ENCODE measurements at places on chromosomes 3 and 15.

- no peak for DNase-seq
Measured at GRCh38 chr3:189790658-189791057, 159.5 kb downstream of the TP63 start.

- DNase-seq = no peak
Measured at GRCh38 chr3:88031642-88032077, 27.1 kb downstream of the CGGBP1 start.

GRCh38 chr3:106640353-106640752 lies 736.9 kb upstream of the CCDC54 start:
- DNase-seq = no peak

GRCh38 chr3:150346981-150347863 lies 60.9 kb upstream of the TSC22D2 start:
- DNase-seq = no peak

DNA sequence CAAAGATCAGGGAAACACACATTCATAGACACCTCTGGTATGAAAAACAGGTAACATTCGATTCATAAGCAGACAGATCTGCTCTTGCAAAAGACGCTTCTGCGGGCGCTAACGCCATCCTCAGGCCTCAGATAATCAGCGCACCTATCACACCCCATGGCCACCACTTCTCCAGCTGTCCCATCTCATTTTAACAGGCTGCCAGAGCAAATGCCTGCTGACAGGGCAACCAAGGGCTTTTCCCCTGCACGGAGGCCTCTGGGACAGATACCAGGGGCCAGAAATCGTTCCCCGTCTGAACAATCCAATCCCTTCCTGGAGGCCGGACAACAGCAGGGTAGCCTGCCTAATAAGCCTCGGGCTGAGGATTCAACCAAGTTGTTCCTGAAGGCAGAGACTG lies 15.2 kb downstream of the ABCC5 start:
- DNase-seq = no peak

DNA sequence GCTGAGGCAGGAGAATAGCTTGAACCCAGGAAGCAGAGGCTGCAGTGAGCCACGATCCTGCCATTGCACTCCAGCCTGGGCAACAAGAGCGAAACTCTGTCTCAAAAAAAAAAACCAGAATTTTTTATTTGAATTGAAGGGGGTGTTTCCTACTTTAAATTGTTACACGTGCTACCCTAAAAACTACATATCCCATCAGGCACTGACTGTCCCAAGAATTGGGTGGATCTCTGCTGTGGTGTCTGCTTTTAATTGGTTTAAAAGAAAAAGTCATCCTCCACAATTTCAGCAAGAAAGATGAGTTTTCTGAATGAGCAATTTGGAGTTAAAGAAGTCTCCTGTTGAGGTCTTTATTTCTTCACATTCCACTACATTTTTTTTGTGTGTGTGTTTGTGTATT lies 2.1 kb downstream of the PDIA3 start:
- no peak for DNase-seq

DNA sequence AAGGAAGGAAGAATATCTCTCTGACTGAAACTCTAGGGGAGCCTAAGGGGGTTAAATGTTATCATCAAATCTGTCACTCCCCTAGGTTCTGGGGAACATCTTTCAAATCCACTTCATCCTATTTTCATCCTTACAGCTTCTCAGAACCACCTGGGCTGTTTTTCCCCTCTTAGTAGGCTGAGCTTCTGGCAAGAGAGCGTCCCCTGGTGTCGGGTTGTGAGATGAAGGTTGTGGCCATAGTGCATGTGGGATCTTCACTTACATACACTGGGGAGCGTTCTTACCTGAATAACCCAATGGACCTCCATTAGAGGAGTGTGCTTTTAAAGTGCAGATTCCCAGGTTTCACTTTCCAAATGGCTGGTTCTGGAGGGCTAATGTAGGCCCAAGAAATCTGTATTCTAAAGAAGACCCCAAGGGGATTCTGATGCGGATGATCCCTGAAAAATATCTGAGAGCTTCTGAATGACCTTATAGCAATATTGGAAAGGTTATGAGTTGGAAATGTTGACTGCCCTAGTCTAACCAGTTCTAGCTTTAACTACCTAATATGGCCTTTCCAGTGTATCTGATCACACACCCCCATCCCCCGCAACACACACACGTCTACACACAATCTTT lies 663.7 kb downstream of the AGBL1 start:
- peak; percentile 66 for DNase-seq

- no peak for DNase-seq
Measured at GRCh38 chr3:37660782-37661181, 200.9 kb upstream of the CTDSPL start.

- peak; percentile 9 for DNase-seq
Measured at GRCh38 chr3:94862703-94863102, 799.8 kb downstream of the NSUN3 start.

GRCh38 chr3:139265131-139266016 lies 78.4 kb upstream of the MRPS22 start:
- DNase-seq = no peak

- no peak for DNase-seq
Measured at GRCh38 chr3:54153477-54153876, 31.1 kb downstream of the CACNA2D3 start.

DNA sequence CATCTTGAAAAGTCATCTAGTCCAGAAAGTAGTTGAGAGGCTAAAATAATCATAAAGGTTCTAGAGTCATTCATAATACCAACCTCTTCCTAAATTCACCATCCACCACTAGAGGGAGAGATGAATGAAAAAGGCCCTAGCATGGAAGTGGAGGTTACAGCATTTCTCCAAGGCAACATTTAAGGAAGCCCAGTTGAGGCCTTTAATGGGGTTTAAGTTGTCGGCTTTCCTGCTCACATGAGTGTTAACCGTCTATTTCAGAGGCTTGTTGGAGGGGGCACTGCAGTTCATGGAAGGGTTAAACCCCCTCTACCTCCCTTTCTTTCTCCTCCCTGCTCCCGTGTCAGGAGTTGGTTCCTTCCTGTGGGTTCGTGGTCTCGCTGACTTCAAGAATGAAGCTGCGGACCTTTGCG lies 3.8 kb upstream of the SLCO3A1 start:
- no peak for DNase-seq

DNA sequence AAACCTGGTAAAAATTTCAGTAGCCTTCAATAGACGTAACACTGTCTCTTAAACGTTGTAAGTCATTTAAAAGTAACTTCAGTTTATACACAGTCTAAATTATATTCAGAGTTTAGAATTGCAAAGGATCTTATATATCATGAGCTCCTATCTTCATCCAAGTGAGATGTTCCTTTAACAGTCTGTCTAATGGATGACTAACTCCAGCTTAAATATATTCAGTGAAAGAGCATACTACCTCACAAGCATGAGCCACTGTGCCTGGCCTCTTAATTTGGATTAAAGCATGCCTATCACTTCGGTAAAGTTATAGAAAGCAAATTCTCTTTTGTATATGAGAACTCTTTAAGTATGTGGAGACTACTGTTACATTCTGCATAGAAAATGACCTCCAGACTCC lies 7.0 kb downstream of the FYTTD1 start:
- DNase-seq = no peak

DNA sequence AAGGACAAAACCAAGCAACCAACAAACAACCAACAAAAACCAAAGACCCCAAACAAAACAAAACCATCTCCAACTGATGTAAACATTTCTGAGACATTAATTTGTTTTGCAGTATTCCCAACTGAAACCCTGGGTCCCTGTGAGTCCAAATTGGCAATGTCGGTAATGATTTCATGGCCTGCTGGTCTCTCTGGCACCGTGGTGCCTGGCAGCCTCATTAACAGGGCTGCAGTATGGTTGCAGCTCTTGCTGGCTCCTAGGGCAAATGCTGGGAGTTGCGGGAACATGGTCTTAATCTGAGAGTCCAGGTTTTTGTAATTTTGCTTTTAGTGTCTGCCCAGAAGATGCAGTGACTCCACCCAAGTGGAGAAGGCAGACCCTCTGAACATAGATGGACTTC lies 128.3 kb downstream of the SV2B start:
- no peak for DNase-seq

DNA sequence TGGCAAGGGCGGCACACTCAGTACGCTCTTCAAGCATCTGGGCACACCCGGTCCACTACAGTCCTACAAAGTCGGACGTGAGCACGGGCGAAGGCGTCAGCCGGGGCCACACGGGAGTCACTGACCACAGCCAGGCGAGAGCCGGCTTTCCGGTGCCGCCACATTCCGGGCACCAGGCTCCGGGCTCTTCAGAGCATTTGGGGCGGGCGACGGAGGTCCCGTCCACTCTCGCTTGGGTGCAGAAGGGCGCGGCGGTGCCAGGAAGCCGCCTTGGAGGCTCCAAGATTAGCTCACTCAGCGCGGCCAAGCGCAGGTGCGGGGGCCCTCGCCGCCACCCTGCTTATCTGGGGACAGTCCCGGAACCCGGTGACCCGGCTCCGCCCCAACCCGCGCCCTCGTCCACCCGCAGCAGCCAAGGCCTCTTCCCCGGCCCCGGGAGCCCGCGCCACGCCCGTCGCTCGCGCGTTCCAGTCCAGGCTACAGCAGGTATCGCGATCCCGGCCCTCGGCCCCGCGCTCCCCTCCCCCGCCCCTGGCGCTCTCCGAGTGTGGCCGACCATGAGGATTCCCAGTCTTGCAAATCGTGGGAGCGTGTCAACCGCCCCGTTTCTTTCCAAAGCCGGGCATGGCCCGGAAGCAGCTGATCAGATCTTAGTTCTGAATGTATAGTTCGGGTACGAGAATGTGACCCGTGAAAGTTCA lies at the start of gene ADPRH:
ADPRH (plus strand) TSS at position 127 of the 701 bp plus-strand sequence. CDS start 2,678 bp downstream, outside the sequence.
- DNase-seq = no peak

GRCh38 chr3:112460519-112461195 lies 38.6 kb downstream of the BTLA start:
- no peak for DNase-seq

GRCh38 chr3:86228101-86228500 lies 762.8 kb downstream of the VGLL3 start:
- no peak for DNase-seq

DNA sequence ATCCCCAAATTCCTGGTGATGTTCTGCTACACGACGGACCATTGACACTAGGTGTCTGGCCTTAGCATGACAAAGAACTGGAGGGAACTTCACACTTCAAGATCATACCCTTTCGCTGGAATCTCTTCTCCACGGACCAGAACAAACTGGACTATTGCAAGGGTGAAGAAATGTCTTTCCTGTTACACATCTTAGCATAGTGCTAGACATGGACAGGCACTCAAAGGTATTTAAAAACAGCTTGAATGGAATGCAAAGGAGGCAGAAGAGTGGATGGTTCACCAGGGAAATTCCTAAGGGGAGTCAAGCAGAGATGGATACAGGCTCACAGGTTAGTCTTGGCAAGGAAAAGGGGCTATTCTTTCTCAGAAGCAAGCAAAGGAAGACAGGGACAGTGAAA lies 33.5 kb upstream of the PDZRN3 start:
- no peak for DNase-seq

GRCh38 chr3:55974421-55975165 lies 487.5 kb upstream of the WNT5A start:
- DNase-seq = no peak

DNA sequence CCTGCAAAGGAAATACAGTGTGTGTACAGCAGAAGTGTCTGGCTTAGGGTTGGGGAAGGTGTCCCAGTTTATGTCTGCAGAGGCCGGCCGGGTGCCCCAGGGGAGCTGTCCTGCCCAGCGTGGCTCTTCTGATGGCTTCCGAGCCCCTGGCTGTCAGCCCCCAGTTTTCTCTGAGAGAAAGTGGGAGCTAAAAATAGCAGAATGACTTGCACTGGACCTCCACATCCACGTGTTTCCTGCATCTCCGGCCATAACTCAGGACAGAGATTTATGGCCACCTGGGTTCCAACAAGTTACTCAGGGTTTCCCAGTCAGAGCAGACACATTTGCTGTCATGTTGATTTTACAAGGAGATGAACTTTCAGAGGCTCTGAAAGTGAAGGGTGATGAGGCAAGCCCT lies 192.0 kb downstream of the ATP10A start:
- no peak for DNase-seq

GRCh38 chr3:122993124-122993978 lies 34.2 kb downstream of the SEMA5B start:
- DNase-seq = no peak

DNA sequence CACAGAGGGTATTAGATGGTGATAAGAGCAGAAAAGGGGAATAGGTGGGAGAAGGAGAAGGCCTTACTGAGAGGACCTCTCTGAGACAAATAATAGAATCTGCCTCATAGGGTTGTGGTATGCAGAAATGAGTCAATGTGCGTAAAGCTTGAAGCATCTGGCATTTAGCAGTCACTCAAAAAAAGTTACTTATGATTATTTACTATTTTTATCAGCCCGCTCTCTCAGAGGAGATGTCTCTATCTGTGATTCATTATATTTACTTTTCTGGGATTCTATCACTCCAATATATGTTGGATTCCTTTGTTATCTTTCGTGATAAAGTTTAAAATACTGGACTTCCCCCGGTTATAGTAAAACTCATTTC lies 4.6 kb upstream of the TM4SF1 start:
- DNase-seq = no peak

DNA sequence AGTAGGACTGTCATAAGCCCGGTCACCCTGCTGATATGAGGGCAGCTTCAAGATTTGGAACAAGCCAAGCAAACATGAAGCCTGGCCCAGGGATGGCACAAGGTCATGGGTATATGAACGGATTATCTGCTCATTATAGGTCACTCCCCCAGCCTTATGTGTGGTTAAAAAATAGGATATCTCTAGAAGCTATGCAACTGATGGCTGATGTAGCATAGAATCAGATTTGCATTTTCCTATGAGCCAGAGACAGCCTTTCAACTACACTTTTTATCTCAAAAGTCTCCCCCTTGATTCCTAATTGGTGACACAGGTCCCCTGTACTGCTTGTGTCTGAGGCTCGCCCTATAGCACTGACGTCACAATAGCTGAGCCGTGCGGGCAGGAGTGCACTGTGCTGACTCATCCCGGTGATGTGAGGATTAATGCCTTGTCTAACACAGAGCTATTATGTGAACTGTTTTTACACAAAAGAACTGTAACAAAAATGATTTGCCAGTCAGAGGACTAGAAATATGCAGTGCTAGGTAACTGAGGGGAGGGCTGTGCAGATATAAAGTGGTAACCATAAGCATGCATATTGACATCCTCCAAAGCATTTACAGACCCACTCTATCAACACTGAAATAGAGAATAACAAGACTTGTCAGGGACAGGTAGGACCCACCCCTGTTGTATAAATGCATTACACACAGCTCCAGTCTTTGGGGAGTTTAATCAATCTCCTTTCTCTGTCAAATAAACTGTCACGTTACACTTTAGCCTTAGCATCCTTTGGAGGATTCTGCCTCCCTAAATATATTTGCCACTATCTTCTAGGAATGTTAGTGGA lies 204.9 kb downstream of the TIGIT start:
- DNase-seq = no peak

DNA sequence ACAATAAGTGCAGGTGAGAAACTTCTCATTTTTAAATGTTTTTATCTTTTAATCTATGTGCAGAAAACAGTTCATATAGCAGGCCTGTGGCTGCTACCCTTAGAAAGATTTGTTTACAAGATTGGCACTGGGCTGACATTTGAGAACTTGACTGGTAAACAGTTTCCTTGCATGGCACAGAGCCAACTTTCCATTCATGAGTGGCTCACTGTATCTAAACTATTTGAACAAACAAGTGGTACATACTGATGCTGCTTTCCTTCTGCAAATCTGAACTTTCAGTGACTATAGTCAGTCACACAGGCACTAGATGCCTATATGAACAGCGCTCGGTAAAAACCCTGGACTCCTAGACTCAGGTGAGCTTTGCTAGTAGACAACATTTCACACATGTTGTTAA lies 6.3 kb upstream of the GTPBP8 start:
- DNase-seq = no peak

Measured in iPS DF 6.9 (cell line).